WTC11 (cell line): ENCODE measurements at places on chromosomes 6 and 20.

GRCh38 chr6:104459543-104459942 lies 400.2 kb downstream of the HACE1 start:
- H3K27me3 ChIP-seq: no peaks in the 10 kb centered on the region
- no peaks in the 10 kb centered on the region; the same call in 1 of the 2 replicates for H3K36me3 ChIP-seq
- no peak for DNase-seq

- no peak for DNase-seq
- peaks cover 16% of the 10 kb centered on the region for H3K4me1 ChIP-seq
- no peaks in the 10 kb centered on the region for H3K27me3 ChIP-seq
- H3K27ac ChIP-seq: no peak overlapping the region
These were observed 25.4 kb upstream of the SPDEF start for GRCh38 chr6:34581561-34581920.

- no peak overlapping the region for H3K27ac ChIP-seq
- no peaks in the 10 kb centered on the region for H3K27me3 ChIP-seq
- H3K36me3 ChIP-seq: no peaks in the 10 kb centered on the region
These were observed 178.4 kb downstream of the DLL1 start for GRCh38 chr6:170112583-170112860.

- no peaks in the 10 kb centered on the region for H3K36me3 ChIP-seq
- peaks cover 30% of the 10 kb centered on the region for H3K4me1 ChIP-seq
- no peak overlapping the region for H3K27ac ChIP-seq
These were observed 188.2 kb upstream of the PREP start for GRCh38 chr6:105591053-105591452.

DNA sequence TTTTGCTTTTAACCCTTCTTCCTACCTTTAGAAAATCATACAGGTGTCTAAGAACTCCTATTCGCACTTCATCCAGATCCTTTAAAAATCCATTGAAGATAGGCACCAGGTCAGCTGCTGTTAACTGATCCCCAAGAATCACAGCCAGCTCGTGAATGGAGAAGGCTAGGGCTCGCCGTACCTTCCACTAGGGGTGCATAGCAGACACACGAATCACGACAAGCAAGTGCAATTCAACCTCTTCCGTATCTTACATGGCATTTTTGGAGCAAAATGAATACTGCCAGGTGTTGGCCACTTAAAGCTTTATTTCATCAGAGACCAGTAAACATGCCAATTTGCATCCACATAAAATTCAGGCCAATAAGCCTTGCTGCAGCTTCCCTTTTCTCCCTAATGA lies 10.8 kb upstream of the ANKRD60 start:
- H3K27me3 ChIP-seq: peaks cover 9% of the 10 kb centered on the region
- DNase-seq: no peak
- H3K4me1 ChIP-seq: peaks cover 20% of the 10 kb centered on the region
- no peak overlapping the region for H3K4me3 ChIP-seq
